ENCODE measurements at places on chromosomes 12 and 14. TPM values are rescaled to one million over a fixed set of nuclear protein-coding genes. Genes with fewer than 3 reads are reported as not detected.

DNA sequence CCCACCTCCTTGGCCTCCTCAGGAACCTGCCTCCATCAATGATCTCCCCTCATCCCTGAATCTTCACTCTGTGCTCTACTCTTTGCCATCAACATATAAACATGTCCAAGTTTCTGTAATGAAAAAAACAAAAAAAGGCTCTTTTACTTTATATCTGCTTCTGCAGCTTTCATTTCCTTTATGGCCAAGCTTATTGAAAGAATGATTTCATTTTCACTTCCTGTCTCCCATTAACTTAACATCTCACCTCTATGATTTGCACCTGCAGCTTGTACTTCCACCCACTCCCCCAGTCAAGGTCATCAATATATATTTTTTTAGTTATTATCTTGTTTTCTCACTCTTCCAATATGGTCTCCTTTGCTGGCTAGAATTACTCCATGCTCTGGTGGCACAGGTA lies 15.6 kb upstream of the RNU6-7 start:
- DNase-seq: no peak

- no peak for DNase-seq
Measured at GRCh38 chr14:96737881-96738280, 59.3 kb upstream of the VRK1 start.

GRCh38 chr14:78519863-78520262 lies 349.7 kb downstream of the NRXN3 start:
- DNase-seq: peak; percentile 42

DNA sequence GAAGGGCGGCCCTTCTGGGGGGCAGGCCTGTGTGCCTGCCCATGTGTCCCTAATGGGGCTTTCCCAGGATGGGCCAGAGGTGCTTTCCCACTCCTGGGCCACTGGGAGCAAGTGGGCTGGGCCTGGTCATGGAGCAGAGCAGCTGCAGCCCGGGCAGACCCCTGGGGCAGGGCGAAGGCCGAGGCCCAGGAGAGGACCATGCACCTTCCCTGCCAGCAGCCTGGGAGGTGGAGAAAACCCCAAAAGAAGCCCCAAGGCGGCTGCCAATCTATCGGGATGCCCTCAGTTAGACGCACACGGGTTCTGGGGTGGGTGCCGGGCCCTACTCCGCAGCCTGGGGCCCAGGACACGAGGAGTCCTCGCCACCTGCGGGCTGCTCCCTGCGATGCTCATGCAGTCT lies 16.1 kb upstream of the CRIP2 start:
- DNase-seq: no peak

DNA sequence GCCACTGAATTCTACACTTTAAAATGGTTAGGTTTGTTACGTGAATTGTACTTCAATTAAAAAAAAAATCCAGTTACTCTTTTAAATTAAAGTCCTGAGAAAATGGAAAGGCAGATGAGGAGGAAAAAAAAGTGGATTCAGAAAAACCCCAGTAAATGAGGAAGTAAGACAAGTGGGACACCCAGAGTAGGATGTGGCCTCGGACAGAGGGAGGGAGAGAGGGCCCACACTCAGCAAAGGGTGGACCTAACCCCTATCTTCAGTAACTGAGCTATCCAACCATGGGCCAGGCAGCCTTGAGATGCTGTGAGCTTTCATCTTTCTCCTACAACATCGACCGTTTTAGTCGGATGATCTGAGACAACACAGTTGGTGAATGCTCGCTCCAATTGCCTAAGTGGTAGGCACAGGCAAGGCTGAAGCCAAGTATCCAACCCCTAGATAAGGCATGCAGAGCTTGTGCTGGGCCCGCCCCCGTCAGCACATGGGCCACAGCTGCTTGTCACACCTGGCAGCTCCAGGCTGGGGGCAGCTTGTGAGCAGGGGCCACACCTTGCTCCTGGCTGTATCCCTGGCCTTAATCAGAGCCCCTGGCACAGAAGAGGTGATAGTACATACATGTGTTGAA lies 142.1 kb downstream of the TTC7B start:
- DNase-seq: no peak

DNA sequence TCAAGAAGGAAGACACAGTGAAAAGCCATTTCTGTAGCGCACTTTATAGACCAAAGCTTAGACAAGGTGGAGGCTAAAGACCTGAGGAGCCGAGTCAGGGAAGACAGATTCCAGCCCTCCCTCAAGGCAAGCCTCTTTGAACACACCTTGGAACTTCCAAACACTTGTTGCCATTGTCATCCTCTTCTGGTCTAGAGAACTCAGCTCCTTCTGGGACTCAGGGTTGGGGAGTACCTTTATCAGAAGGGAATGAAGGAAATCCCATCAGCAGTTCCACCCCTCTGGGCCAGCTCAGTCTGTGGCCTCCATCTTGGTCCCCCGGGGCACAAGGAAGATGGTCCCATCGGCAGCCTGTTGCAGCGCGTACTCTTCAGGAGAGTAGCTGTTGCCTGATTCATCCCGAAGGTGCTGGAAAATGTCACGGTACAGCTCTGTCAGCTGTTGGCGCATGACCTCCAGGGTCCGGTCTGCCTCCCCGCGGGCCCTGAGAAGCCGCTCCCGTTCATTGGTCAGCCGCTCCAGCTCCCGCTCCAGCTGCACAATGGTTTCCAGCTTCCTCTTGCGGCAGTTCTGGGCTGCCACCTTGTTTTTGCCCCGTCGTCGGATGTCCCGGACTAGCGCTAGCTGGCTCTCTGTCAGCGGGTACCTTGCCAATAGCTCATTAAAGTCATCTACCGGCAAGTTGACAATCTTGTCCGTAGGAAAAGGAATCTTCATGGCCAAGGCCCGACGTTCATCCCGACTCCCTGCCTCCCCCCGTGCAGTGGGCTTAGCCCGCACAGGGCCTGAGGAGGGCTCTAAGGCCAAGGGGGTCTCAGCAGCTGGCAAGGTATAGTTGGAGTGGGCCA lies 8.5 kb downstream of the NFE2 start:
- no peak for DNase-seq

DNA sequence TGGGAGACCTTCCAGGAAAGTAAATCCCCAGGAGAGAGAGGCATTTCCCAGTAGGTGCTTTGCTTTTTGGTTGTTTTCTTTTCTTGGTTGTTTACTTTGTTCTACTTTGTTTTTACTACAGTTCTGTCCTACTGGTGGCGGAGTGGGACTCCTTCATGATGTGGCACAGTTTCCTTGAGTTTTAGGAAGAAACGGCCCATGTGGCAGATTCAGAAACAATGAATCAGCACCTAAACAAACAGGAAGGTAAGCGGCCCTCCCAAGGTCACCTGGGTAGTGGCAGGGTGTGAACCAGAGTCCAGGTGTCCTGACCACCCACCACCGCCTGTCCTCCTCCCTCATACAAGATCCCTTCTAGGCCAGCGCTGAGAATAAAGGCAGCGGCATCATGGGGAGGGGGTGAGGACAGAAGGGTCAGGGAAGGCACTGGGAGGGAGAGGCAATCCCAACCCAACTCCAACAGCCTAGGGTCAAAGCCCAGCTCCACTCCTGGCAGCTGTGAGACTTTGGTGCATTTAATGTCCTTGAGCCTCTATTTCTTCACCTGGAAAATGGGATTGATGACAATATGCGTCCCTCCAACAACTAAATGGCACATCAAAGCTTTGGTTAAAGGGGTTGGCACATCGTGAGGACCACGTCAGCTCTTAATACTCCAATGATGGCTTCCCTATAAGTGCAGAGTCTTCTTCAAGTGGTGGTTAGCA lies 111.5 kb upstream of the BCL2L14 start:
- peak; percentile 33 for DNase-seq

DNA sequence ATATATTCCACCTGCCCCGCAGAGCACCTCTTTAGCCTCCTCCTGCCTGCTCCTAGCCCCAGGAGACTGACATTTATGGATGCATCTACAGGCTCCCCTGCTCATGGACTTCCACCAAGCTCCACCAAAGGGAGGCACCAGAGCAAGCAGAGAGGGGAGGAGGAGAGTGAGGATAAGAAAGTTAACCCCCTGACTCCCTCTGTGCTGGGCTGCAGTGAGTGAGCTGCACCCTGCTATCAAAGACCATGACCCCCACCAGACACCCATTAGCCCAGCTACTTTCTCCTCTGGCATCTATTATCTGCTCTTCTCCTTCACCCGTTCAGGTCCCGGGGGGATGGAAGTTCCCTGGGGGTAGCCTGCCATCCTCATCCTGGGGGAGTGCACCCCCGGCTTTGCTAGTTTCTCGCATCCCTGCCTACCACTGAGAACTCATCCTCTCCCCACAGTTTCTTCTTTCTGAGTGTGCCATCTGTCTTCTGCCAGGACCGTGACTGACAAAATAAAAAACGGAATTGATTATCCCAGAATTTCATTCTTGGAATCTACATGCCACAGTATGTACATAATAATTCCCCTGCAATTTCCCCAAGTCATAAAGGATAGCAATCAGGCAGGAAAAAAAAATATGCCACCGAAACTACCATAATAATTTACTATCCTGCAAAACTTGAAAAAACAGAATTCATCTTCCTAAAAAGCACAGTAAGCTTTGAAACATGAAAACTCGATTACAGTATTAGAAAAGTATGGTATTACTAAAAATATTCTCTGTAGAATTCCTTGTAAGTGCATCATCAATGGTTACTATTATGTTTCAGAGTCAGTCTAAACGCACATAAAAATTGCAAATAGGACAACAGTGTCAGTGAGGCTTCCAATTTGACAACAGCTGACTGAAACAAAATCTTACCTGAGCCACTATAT lies 45.2 kb downstream of the FOXN3 start:
- no peak for DNase-seq

GRCh38 chr14:68527329-68527851 lies 265.5 kb downstream of the ZFP36L1 start:
- no peak for DNase-seq

The THAP2 gene
- total RNA-seq: 12.2 TPM

The RASSF9 gene
- total RNA-seq: not detected

The C1S gene
- 1.7 TPM for total RNA-seq

The PMCH gene
- total RNA-seq: not detected

The LRRIQ1 gene
- total RNA-seq: not detected

The ZC3H14 gene
- total RNA-seq: 43.9 TPM

The VDR gene
- total RNA-seq: 84.6 TPM

The TSHR gene
- total RNA-seq: 0.31 TPM

The DHRS7 gene
- 46.4 TPM for total RNA-seq
